ENCODE measurements at places on chromosomes 5 and 9.

GRCh38 chr5:157607371-157608161 is 32.0 kb upstream of the ADAM19 start:
- DNase-seq: no peak

GRCh38 chr9:131116281-131117120 is 8.9 kb upstream of the NUP214 start:
- DNase-seq: no peak

GRCh38 chr9:134127065-134127580 is 8.8 kb upstream of the WDR5 start:
- no peak for DNase-seq

- DNase-seq: no peak
Observed at GRCh38 chr9:80086386-80086785, 514.6 kb downstream of the TLE4 start.

DNA sequence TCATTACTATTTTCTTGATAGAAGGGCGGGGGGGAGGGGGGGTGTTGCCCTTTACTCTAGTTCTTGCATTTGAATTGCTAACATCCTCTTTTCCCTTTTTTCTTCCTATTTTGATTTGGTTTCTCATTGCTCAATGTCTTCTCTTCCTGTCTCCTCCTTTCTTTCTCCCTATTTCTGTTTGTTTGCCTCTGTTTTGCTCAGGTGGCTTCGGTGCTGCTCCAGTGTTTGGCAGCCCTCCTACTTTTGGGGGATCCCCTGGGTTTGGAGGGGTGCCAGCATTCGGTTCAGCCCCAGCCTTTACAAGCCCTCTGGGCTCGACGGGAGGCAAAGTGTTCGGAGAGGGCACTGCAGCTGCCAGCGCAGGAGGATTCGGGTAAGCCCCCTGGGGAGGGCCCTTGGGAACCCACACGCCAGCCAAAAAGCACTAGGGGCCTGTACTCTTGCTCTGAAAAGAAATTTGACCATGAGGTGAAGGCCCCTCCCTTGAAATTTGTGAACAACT is 48.3 kb downstream of the FAM78A start:
- no peak for DNase-seq

DNA sequence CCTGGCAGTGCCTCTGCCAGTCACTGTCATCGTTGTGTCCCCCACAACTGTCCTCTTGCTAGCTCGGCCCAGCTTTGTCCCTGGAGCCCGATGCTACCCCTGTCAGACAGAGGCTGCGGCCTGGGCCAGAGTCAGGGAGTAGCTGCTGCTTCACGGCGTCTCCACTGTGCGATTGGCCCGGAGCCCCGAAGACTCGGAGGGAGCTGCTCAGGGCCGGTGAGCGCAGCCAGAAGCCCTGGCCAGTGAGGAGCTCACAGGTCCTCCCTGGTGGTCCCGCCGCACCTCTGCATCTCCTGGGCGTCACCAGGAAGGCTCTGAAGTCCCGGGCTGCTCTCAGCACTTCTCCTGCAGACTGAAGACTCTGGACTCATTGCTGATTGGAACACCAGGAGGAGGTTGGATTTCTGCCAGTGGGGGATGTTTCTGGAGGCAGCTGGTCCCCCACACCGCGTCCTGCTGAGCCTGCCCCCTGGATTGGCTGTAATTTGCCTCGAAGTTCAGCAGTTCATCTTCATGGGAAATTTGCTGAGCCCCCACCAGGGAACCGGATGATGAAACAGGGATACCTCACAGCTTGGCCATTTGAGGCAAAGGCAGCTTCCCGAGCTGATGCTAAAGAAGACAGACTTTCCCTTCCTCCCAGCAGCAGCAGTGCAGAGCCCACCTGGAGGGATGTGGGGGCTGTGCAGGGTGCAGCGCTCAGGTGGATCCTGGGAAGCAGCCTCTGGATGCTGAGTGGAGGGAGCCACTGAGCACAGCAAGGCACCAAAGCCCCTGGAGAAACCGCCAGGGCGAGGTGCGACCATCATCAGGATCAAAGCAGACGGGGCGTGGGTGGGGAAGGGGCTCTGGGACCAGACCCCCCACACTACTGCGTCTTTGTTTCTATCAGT is 45.6 kb downstream of the USP20 start:
- DNase-seq: no peak

DNA sequence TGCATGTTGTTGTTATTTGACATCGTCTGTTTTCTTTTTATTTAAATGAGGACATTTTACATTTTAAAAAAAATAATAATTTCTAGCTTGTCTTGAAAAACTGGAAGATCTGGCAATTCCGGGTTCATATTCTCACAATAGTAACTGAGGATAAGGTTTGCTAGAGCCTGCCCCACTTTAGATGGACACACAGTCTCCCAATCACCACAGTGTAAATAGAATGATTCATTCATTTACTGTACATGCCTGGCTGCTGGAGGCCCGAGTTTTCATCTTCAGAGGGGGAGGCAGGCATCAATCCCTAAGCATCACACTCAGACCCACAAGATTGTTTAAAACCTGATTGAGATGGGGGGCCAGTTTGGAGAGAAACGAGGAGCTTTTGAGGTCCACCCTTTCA is 2039.7 kb upstream of the WWC1 start:
- no peak for DNase-seq

- no peak for DNase-seq
Observed at GRCh38 chr9:114031948-114032840, 45.9 kb downstream of the AMBP start.

DNA sequence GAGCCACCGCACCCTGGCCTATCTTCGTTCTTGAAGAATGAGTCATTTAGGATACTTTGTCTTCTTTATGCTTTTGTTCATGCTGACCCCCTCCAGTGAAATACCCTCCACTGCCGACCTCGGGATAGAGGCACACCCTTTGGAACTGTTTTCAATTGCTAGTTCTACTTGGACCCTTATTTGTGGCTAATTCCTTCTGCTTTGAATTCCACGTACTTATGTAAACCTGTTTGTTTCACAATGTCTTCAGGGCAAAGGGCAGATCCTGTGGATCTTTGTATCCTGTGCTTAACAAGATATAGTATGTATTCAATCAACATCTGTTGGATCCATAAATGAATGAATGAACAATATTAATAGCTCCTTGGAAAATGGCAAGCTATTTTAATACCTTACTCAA is 19.6 kb upstream of the AOPEP start:
- DNase-seq: no peak

GRCh38 chr5:113950186-113950585 is 411.7 kb upstream of the KCNN2 start:
- DNase-seq: no peak

DNA sequence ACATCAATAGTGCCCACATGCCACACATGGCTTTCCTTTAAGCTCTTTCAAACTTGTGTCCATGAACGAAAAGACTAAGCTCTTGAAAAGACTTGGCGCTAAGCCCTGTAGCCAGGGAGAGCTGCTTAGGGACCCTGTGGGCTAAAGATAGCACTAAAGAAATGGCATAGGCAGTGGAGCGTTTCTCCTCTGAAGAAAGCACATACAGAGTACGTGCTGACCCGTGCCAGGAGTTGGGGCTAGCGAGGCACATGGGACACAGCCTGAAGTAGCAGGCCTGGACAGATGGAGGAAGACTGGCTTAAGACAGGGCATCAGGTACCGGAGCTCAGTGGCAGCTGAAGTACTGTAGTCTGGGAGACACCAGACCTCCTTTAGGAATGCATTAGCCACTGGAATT is 39.7 kb downstream of the ADGRV1 start:
- DNase-seq: no peak

DNA sequence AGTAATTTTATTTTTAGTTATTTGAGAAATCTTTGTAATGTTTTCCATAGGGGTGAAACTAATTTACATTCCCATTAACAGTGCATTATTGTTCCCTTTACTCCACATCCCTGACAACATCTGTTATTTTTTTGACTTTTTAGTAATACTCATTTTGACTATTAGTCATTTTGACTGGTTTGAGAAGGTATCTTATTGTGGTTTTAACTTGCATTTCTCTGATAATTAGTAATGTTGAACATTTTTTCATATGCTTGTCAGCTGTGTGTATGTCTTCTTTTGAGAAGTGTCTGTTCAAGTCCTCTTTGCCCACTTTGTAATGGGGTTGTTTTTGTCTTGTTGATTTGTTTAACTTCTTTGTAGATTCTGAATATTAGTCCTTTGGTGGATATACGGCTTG is 27.5 kb downstream of the CCDC152 start:
- no peak for DNase-seq

GRCh38 chr5:142306077-142306502 is 18.7 kb downstream of the SPRY4 start:
- DNase-seq: no peak

- DNase-seq: no peak
Observed at GRCh38 chr9:81035171-81035570, 654.2 kb downstream of the TLE1 start.

GRCh38 chr5:97065475-97065874 is 76.9 kb downstream of the LIX1 start:
- no peak for DNase-seq

DNA sequence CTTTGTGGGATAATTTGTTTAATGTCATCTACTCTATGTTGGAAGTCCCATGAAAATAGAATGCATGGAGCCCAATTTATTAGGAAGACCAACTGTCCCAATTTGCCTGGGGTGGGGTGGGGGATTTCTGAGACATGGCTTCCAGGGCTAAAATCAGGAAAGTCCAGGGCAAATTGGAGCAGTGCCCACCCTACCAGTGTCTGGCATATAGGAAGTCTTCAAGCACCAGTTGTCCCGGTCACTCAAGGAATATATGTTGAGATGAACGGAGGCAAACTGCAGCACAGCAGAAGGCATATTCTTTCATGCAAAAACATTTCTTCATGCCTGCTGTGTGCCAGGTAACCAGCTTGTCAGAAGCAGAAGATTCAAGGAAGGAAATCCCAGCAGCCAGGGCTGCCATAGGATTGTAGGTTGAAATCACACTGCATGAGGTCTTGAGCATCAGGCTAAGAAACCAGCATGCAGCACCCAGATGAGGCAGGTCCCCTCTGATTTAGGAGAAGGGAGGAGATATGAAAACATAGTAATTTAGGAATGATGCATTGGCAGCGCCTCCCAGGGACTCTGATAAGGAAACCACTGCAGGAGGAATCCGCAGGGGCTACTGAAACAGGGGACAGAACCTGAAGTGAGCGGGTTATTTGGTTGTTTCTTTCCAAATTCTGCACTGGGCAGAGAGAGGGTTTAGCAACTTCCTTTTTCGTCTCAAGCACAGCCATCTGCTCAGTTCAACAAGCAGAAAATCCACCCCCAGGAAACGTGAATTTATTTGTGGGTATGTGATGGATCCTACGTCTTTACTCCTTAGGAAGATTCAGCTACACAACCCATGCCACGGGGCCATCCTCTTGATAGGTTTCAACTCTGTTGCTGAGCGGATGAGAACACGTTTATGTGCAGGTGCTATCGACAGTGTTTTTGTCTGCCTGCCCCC is 112.6 kb upstream of the CPEB4 start:
- DNase-seq: no peak

DNA sequence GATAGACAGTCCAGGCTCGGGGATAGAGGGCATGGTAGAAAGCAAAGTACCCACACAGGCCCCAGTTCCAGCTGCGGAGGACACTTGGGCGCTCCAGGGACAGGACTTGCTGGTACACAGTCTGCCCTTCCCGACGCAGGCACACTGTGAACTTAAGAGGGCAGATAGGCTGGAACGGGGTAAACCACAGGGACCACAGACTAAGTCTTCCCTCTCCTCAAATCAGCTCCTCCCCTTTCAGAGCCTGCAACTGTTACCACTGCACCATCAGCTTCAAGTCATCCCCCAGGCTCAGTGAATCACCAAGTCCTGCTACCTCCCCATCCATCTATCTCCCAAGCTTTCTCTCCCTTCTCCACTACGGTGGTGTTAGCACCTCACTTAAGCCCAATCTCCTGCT is 7.3 kb downstream of the GBA2 start:
- peak; percentile 60 for DNase-seq

GRCh38 chr5:121937762-121938161 is 24.0 kb upstream of the SRFBP1 start:
- no peak for DNase-seq

DNA sequence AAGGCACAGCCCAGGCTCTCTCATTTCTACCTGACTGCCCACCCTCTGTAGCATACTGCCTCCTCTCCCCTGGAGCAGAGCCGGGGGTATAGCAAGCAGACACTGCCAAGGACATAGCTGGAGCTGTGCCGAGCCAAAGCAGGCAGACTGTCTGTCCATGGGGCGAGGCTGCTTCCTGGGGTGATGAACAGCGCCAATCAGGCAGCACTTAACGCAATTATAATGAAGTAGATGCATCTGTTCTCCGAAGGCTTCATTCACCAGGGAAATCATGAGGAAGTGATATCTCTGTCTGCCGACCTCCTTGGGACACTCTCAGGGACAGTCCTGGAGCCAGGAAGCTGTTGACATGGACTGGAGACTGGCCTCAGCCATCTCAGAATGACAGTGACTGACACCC is 230.7 kb downstream of the ASTN2 start:
- DNase-seq: no peak

DNA sequence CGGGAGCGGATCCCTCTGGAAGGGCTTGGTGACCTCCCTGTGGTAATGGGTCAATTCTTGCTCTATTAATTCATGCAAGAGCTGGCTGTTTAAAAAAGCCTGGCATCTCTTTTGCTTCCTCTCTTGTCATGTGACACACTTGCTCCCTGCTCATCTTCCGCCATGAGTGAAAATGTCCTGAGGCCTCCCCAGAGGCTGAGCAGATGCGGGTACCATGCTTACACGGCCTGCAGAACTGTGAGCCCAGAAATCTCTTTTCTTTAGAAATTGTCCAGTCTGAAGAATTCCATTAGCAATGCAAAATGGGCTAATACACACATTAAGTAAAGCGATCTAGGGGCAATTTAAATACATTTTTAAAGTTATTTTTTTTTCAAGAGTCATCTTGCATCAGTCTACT is 48.7 kb upstream of the CDK20 start:
- DNase-seq: no peak

DNA sequence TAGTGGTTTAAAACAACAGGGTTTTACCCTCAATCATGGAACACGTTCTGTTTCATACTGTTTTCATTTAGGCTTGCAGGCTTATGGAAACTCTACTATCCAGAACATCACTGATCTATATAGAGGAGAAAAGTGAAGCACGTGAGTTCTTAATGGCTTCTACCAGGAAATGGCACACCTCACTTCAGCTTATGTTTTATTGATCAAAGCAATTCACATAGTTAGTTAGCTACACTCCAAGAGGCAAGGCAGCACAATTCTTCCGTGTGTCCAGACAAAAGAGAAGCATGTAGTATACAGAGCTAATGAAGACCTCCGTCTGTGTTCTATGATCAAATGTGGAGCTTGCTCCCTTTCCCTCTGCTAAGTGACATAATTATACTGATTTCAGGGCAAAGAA is 353.3 kb upstream of the CD180 start:
- DNase-seq: no peak

DNA sequence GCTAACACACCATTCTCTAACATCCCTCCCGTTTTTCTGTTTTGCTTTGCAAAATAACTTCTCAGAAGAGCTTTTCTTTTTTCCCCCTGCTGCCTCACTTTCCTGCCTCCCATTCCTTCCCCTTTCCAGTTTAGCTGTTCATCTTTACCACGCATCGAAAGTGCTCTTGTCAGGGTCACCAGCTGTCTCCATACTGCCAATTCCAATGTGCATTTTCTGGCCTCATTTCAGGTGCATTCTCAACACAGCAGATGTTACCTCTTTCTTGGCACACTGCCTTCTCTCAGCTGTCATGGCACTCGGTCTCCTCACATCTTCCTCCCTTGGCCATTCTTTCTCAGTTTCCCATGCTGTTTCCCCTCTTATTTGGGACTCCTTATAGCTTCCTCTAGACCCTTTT is 9.5 kb downstream of the ARSK start:
- no peak for DNase-seq

GRCh38 chr9:126893079-126893478 is 21.5 kb upstream of the RALGPS1 start:
- DNase-seq: no peak

Data from CMK (cell line).